Heart left ventricle (tissue), 16 donors: ENCODE measurements at places on chromosomes 5 and 9. TPM values are rescaled to one million over a fixed set of nuclear protein-coding genes. Genes with fewer than 3 reads are reported as not detected.

The CTSL gene
- 86.6 TPM for polyA plus RNA-seq

The EFNA5 gene
- polyA plus RNA-seq: 6.1 TPM

The DIRAS2 gene
- not detected for polyA plus RNA-seq

- peak; percentile 71 for DNase-seq
These were observed 482 bp downstream of the CD14 start for GRCh38 chr5:140632366-140633020.

The BHMT gene
- not detected for polyA plus RNA-seq

DNA sequence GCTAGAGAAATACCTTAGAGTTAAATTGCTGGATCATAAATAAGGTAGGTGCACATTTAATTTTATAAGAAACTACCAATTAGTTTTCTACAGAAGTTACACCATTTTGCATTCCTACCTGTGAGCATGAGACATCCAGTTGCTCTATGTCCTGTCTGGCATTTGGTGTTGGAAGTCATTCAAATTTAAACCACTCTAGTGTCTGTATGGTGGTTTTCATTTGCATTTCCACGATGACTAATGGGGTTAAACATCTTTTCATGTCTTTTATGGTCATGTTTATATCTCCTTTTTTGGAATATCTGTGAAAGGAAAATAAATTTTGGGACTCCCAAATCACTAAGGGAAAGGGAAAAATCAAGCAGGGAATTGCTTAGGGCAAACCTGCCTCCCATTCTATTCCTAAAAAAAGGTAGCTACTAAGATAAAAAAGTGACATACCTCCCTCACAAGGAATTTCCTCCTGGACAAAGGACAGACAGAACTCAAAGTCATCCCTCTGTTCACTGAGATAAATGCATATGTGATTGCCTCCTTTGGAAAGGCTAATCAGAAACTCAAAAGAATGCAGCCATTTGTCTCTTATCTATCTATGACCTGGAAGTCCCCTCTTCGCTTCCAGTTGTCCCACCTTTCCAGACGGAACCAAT lies 31.6 kb upstream of the ADCY2 start:
- DNase-seq: no peak

DNA sequence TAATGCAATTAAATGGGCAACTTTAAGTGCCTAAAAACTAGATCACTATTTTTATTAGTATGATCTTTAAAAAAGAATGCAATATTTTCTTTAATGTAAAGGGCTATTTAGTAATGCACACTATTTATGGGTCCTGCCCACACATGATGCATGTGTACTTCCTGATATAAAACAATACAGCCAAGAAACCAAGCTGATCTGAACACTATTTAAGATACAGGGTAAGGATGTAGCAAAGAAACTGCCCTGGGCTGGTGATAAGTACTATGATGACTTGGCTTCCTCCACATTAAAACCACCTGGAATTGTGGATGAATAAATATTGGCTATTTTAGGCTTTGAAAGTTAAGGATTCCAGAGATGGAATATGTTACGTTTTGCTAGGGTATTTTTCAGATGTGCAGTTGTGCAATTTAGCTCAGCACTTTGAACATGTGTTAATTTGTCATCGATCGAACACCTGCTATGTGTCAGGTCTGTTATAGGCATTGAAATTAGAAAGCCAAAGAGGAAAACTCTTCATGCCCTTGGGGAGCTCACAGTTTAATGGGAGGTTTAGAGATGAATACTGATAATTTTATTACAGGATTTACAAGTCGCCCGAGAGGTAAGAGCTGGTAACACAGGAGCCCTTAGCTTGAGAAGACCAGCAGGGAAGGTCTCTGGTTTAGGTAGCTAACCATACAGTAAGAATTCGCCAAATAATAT lies 276.7 kb downstream of the PLK2 start:
- no peak for DNase-seq

The PCDHGC3 gene
- 23.3 TPM for polyA plus RNA-seq

The GFI1B gene
- polyA plus RNA-seq: 0.11 TPM

- DNase-seq: no peak
These were observed 136.5 kb downstream of the SV2C start for GRCh38 chr5:76219636-76220035.

GRCh38 chr5:36739751-36740221 lies 133.4 kb downstream of the SLC1A3 start:
- peak; percentile 66 for DNase-seq

The TLE4 gene
- 7.7 TPM for polyA plus RNA-seq

GRCh38 chr5:106843812-106844416 lies 826.8 kb downstream of the EFNA5 start:
- DNase-seq: no peak

The FGF10 gene
- 0.27 TPM for polyA plus RNA-seq

GRCh38 chr9:122020398-122020797 lies 72.7 kb downstream of the TTLL11 start:
- no peak for DNase-seq

GRCh38 chr5:30581198-30581935 lies 612.1 kb upstream of the CDH6 start:
- DNase-seq: no peak

DNA sequence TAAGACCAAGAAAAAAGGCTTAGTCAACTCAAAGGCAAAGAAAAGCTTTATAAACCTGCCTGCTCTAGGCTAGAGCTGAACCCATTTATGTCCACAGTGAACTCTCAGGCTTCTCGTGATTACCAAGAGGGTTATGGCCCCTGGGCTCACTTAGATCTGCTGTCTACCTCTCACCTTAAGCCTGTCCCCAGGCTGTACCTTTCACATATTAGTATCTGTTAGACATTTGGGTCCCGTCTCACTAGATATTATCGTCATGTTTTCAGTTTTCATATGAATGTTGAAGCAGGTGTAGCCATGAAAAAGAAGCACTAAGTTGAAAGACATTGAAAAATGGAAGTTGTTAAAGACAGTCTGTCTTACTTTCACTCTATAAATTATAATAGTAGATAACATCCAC lies 75.2 kb upstream of the COX7C start:
- DNase-seq: no peak

DNA sequence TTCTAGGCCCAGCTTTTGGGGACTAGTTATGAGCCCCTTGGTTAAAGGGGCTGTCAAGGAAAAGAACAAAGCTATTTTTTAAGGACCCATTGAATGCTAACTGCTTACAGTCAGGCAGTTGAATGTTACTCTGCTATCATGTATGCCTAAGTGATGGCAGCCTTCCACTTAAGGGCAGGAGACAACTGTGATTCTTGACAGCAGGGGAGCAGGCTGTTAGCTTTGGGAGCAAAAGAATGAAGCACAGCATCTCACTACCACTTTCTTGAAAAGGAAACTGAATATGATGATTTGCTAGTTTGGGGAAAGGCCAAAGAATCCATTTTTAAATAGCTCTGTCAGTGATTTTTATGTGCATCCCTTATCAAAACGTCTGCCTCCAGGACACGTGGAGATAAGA lies 221.6 kb downstream of the SH3GL2 start:
- DNase-seq: no peak

- DNase-seq: peak; percentile 99
These were observed at the start of gene RC3H2 for GRCh38 chr9:122904823-122905710. Gene RC3H2 (minus strand): TSS chr9:122905359. CDS start chr9:122897509, 7,850 bp downstream.

- no peak for DNase-seq
These were observed 3.3 kb upstream of the LHX2 start for GRCh38 chr9:124008303-124008693.

The AMACR gene
- 3.3 TPM for polyA plus RNA-seq

DNA sequence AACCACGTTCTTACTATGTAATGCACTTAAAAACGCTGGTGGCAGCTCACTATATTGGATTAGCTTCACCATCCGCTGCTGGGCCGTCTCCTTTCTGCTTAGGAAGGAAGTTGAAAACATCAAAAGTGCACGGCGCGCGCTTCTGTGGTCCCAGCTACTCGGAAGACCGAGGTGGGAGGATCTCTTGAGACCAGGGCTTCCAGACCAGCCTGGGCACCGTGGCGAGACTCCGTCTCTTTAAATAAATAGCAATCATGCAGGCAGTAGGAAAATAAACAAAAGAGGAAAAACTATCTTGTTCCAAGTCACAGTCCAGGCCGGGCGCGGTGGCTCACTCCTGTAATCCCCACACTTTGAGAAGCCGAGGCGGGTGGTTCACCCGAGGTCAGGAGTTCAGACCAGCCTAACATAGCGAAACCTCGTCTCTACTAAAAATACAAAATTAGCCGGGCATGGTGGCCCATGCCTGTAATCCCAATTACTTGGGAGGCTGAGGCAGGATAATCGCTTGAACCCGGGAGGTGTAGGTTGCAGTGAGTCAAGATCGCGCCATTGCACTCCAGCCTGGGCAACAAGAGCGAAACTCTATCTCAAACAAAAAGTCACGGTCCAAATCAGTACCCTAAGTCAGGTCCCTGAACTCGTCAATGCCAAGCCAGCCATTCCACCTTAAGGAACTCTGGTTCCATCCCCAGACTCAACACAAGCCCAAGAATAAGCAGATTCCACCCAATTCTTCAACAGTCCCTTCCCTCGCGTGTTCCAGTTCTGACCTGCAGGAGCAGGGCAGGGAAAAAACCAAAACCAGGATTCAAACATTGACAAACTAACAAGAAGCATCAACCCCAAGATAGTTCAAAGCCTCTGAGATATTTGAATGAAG lies 1.0 kb upstream of the GOLGA1 start:
- DNase-seq: peak; percentile 80

The FBP2 gene
- not detected for polyA plus RNA-seq

DNA sequence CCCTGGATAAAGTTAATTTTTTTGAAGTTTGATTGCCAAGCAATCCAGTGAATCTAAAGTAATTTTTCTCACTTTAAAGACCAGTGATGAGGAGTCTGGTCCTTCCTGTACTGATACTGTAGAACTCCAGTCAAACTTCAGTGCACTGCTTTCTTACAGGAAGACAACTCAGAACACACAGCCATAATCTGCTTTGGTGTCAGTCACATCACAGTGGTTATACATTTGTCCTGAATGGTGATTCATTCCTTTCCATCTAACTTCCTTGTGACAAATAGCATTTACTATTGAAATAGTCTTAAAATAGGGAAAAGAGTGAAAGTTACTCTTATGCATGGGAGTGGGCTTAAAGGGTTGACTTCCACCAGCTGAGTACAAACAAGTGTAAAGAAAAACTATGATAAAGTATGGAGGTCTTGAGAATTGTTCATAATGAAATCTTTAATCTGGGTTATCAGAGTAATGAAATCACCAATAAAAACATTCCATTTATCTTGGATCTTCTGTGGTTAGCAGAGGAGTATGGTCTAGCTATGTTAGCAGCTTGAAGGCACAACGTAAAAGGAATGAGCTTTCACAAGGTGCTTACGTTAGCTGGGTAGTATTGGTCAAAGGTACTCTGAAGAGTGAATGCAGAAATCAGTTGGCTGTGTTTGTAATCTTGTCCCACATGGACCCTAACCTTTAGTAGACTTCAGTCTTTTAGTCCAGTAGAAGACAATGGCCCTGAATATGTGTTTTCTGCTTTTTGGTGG lies 41.5 kb downstream of the DCP2 start:
- DNase-seq: no peak

DNA sequence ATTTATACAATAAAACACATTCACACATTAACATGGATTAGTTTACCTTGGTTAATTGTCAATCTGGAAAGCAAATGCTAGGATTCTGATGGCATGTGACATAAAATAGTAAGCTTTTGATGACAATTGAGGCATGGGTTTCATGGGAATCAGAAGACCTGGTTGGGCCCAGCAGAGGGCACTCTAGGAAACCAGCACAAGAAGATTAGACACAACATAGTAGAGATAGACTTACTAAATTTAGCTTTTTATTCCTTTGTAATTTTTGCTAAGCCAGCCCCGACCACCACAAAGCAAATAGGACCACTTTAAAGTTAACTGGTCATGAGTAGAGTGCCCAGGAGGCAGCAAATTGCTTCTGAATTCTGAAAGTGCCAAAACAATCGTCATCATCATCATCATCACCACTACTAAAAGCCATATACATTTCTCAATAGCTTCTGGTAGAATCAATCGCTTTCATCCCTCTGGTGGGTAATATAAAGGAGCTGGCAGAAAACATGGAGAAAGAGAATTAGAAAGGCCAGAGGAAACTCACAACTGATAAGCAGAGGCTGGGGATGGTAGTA lies 163.2 kb downstream of the ARRDC3 start:
- no peak for DNase-seq

- DNase-seq: no peak
These were observed 1.2 kb upstream of the SIL1 start for GRCh38 chr5:139199321-139199720.
